ENCODE measurements at places on chromosomes 7 and 10. TPM values are rescaled to one million over a fixed set of nuclear protein-coding genes. Genes with fewer than 3 reads are reported as not detected.

FKBP9 gene
- total RNA-seq: 163 TPM

DNA sequence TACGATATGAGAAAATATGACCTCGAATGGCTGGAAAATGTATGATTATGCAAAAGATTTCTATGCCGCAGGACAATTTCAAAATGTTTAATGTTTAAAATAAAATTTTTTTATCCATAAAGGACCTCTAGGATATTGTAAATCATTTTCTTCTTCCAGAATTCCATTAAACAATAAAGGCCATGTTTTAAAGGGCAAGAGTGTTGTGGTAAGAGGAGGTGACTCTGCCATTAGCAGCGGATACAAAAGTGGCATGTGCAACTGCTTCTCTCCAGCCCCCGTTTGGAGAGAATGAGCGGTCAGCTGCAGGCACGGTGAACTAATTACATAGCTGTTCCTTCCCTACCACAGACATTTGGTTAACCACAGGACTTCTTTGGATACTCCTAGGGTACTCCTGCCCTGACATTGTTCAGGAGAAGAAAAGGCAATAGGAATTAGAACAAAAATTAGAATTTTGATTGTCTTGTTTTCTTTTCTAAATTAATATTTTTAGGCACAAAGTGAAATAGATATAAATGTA lies 63.8 kb downstream of the HBP1 start:
- DNase-seq: no peak

DPYSL4 gene
- total RNA-seq: 1.4 TPM

GRCh38 chr7:12436126-12436525 lies 32.5 kb upstream of the VWDE start:
- no peak for DNase-seq

DNA sequence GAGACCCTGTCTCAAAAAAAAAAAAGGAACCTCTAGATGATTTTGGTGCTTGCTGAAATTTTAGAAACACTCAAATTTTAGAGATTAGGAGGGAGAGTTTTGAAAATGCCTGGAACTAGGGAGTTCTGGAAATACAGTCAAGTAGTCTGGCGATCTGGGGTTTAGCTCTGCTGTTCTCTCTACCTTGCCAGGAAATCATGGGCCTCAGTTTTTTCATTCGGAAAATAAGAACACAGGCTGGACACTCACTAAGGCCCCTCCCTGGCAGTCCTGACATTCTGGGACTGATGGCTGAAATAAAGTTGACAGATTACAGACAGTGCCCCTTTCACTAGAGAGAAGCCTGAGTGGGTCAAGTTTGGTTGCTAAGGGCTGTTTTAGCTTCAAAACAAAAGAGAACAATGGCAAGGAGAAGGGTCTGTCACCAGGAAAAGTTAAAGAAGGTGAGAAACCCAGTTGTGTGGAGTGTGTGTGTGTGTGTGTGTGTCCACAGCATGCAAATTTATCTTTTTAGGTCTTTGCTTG lies 25.0 kb upstream of the CALN1 start:
- DNase-seq: no peak
